ENCODE measurements at places on chromosomes 16 and 17.

- peak; percentile 72 for DNase-seq
These were observed 22.7 kb downstream of the TMEM114 start for GRCh38 chr16:8567355-8568230.

DNA sequence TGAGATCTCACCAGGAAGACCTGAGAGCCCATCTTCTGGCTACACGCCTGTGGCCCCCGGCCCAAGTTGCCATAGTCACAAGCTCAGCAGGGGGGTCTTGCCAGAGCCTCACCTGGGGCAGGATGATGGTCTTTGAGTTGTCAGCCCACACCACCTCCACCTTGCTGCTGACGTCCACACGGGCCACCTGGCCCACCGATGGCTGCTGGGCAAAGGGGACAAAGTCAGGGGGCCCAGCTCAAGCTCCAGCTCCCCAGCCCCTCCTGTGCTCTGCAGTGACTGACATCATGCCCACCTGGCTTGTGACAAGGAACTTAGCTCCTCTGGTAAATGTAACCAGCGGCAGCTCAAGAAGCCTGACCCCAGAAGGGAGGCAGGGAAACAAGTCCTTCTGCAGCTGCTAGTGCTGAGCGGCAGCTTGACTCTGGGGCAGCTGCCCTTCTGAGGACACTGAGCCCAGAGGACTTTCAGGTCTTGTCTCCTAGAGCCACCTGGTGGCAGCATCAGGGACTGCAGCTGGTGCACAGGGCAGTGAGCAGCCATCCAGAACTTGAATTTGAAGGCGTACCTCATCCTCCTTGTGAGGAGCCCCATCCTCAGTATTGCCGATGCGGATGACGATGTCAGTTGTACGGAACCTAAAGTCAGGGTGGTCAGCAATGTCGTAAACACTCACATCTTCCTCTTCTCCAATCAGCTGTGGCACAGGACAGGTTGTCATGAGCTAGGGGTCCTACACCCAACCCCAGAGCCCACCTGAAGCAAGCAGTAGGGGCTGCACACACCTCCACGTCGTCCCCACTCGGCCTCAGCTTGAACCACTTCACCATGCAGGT lies 13.5 kb downstream of the SPHK1 start:
- DNase-seq, result no peak

GRCh38 chr17:48601539-48602425 lies 3.0 kb downstream of the HOXB6 start:
- DNase-seq, result no peak

GRCh38 chr17:422196-422930 lies 69.8 kb upstream of the RPH3AL start:
- no peak for DNase-seq

DNA sequence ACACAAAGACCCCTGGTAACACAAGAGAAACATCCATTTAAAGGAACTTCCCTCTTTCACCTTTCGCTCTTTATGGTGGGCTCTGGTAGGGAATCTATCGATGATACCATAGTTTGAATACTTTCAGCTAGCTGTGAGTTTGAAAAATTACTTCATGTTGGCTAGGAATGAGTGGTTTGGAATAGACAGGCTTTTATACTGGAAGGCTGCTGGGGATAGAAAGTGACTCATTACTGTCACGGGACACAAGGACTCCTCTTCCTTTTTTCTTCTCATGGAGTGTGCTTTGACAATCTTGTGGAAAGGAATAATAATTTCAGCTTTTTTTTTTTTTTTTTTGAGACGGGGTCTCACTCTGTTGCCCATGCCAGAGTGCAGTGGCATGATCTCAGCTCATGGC lies 76.9 kb downstream of the CYB561 start:
- no peak for DNase-seq

Data from CMK (cell line).